ENCODE measurements at places on chromosomes 3 and 15.

GRCh38 chr15:89976246-89976600 is 24.9 kb upstream of the ZNF710 start:
- no peak for DNase-seq

DNA sequence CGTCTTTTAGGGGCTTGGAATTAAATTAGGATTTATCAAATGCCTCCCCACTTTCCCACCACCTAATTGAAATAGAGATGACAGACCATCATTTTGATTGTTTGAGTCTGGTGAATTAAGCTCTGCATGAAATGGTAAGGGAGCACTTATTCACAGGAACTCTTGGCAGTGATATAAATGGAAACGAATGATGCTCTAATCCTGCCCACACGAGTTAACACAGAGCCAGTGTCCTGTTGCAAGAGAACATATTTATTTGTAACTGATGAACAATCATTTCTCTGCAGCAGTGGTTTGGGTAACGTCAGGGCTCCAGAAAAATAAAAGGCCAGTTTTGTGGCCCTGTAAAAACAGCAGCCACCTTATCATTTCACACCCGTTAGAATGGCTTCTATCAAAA is 163.3 kb downstream of the FEZF2 start:
- no peak for DNase-seq

DNA sequence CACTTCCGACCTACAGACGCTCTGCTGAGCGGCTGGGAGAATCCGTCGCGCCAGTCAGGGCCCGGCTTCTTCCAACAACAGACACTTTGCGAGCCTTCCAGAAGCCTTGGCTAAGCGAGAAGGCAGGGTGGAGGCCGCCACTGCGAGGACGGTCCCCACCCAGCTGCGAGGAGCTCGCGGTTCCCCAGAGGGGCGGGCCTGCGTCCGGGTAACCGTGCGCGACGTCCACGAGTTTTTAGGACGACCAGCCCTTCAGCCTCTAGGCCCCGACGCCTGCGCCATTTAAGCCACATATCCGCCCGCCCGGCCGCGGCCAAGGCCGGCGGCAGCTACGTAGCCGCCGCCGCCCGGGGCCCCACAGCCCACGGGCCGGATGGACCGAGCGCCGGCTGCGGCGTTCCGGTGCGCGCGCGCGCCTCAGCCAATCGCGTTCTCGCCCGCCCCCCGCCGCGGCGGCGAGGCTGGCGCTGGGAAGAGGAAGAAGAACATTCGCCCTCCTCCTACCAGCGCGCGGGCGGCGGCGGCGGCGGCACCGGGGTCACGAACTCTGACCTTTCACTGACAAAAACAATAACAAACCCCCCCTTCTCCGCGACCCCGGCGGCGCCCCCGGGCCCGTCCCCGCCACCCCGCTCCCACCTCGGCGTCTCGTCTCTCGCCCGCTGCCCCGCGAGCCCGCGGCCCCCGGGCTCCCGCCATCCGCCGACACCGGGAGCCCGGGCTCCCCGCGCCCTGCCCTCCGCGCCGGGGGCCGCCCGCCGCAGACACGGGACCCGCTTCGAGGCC is at the start of gene NR2C2:
Gene NR2C2, plus strand, starts transcription at position 484 of the 786 bp plus-strand sequence. CDS start 56,332 bp downstream, outside the sequence.
- DNase-seq: peak; percentile 80

- DNase-seq: peak; percentile 52
Measured at GRCh38 chr3:33636125-33636850, 81.8 kb downstream of the CLASP2 start.

GRCh38 chr3:143064777-143065176 is 54.8 kb upstream of the CHST2 start:
- DNase-seq: no peak

GRCh38 chr15:69786136-69786701 is 311.5 kb downstream of the TLE3 start:
- no peak for DNase-seq

DNA sequence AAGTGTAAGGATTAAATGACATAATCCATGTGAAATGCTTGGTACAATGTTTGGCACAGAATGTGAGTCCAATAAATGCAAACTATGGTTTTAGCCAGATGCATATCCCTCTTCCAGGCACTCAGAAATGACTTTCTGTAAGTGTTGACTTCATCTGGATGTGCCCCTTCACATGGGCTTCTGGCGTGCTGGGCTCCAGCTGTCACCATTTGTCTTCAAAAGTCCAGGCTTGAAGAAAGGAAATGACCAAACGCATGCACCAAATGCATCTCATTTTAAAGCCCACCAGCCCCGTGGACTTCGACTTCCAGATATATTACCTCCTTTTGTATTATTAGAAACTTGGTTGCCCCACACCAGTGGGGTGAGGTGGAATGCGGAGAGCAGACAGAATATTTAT is 23.7 kb downstream of the CRYGS start:
- no peak for DNase-seq

GRCh38 chr15:71325481-71325880 is 210.2 kb downstream of the THSD4 start:
- DNase-seq: no peak

- DNase-seq: no peak
Measured at GRCh38 chr3:8579096-8579495, 65.5 kb downstream of the SSUH2 start.

DNA sequence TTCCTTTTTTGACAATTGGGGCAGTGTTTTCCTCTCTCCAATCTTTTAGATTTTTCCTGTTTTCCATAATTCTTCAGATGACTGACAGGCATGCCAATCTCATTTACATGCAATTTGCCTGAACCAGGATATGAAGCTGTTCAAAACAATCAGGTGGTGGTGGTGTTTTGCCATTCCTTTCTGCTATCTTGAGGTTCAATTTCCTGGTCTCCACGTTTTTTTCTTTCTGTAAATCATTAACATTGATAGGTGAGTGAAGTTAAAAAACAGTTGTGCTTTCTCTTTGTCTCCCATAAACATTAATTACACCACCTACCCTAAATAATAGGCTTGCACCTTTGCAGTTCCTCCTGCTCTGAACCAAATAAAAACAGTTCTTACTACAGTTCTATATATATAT is 49.1 kb downstream of the C2CD4A start:
- no peak for DNase-seq

GRCh38 chr3:35505772-35506171 is 133.6 kb upstream of the ARPP21 start:
- no peak for DNase-seq

DNA sequence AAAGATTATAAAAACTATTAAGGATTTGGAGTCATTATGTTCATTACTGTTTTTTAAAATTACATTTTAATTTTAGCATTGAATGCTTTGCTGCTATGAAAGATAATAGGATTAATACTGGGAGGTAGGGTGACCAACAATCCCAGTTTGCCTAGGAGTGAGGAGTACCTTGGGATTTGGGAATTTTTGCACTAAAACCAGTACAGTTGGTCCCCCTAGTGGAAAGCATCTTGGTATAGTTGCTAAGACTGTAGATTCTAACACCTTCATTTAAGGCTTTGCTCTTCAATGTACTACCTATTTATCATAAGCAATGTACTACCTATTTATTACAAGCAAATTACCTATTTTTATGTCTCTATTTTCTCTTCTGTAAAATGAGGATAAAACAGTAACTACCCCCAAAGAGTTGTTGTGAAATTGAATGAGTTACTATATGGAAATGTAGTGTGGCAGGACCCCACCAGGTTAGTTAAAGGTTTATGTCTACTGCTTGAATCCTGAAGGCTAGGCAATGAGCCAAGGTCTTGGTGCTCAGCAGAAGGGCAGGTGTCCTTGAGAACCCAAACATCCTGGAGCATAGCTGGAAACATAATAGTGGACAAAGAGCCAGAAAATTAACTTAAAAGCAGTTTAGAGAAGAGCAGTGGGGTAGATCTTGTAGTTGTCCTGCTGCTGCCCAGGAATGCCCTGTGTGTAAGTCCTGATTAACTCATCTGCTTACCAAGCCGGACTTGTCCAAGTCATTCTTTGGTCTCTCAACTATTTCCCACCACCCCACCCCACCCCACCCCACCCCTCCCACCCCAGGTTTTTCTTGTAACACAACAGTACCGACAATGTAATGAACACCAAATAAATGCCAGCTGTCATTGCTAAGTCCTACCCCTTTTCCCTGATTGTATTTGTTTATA is 49.2 kb upstream of the NMD3 start:
- no peak for DNase-seq

DNA sequence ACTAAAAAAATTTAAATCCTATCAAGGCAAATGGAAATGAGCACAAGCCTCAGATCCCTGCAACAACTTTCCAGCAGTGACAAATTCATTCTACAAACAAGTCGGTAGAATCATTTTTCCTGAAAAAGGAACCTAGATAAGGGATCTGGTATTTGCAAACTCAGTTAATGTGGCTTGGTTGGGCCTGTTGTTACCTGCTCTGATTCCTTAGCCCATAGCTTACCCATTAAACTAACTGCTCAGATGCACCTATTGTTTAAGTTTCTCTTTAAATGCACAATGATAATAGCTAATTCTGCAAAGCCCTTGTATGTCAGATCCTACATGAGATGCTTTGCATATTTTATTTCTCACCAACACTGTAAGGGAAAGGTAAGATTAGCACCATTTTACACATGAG is 377.4 kb upstream of the RGMA start:
- no peak for DNase-seq

DNA sequence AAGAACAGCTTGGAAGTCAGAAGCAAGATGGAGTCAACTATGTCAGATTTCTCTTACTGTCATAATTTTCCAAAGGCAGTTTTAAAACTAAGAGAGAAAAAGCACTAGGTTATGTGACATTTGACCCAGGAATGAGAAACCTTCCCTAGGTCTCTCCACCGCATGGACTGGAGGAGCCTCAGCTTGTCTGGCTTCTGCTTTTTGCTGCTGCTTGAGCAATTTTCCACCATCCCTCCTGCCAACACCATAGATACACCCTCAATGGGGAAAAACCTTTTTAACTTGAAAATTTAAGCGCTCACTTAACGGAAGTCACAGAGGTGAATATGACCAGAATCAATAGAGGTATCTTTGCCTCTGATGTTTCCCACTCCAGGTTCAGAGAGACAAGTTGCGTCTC is 17.8 kb upstream of the IREB2 start:
- no peak for DNase-seq

DNA sequence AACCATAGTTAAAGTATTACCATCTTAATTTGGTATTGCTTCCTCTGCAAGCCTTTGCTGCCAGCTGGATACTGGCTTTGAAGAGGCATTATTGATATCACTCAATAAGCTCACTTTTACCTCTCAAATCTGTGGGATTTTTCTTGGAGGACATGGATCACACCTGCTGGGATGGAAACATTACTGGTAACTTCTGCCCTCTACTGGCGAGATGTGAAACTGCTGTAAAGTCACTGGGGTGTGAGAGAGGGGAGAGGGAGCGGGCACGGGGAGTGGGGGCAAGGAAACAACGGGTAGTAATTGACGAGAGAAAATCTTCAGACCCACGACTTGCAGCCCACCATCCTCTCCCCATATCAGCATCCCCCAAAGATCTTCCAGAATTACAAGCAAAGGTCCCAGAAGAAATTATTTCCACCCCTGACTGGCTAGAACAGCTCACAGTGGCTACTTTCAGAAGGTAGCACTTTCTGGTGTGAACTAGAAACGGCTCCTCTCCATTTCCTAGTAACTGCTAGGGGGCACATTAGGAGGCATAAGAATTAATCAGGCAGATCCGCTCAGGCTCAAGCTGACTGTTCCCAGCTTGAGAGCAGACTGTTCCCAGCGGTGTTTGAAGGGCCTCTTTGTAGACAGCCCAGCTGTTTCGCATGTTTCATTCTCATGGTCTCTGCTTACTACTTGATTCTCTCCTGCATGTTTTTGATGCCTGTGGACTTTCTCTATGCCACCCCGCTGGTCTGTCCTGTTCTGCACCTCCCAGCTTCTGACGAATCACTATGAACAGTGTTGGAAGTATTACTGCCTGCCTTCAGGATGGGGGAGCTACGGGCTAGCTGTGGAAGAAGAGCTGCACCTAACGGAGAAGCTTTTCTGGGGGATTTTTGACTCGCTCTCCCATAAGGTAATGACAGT is 230.4 kb upstream of the CHRM5 start:
- peak; percentile 57 for DNase-seq

- DNase-seq: no peak
Measured at GRCh38 chr3:61857297-61857696, 295.9 kb downstream of the PTPRG start.

- DNase-seq: peak; percentile 20
Measured at GRCh38 chr3:115239717-115240116, 92.6 kb upstream of the ZBTB20 start.

- no peak for DNase-seq
Measured at GRCh38 chr3:12455740-12456139, 28.5 kb upstream of the TSEN2 start.

DNA sequence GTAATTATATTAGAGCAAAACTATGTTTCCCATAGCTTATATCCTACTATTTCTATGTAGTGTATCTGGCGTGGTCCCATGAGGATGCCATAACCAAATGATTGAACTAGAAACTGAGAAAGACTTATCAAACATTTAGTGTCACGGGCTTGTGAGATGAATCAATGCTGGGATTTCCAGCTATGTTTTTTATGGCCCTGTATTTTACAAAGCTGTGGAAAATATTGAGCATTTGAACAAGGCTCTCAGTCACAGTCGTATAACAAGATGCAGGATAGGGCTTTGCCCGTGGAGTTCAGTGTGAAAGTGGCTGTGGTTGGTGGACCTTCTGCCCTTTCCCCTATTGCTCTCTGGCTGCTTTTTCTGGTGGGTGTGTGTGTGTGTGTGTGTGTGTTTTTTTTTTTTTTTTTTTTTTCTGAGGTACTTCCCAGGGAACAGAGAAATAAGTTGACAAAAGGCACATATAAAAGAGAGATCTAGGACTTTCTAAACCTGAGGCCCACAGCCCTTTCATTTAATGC is 60.7 kb downstream of the CACNA1D start:
- DNase-seq: no peak

DNA sequence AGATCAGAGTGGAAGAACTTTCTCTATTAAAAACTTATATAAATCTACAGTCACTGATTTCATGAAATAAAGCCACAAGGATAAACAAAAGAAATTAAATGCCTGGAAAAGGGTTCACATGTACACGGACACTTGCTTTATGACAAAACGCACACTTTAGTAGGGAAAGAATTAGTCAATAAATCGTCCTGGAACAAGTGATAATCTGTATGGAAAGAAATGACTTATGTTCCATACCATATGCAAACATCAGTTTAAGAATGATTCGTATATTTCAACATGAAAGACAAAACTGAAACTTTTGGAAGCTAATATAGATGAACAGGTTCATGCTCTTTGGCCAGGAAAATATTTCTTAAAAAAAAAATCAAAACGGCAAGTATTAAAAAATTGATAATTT is 40.2 kb downstream of the MEF2A start:
- DNase-seq: no peak

GRCh38 chr15:61158504-61159407 is 70.3 kb downstream of the RORA start:
- DNase-seq: no peak

DNA sequence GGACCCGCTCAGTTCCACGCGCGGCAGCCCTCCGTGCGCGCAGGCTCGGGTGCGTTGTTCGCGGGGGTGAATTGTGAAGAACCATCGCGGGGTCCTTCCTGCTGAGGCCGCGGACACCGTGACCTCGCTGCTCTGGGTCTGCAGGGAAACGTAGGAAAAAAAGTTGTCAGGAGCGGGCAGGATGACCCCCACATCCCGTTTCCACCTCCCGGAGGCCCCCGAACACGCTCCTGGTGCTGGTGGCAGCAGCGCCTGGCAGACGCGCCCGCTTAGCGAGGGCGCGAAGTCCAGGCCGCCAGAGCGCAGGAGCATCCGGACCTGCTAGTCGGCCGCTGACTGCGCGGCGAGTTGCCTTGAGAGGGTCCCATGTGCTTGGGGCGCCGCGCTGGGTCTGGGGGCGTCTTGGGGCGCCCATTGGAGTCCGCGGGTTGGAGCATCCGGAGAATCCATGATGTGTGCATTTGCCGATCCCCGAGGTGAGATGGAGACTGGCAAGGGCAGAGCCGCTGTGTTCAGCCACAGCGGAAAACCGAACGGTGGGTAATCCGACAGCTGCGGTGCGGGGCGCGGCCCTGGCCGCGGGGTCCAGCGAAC is 520 bp downstream of the GREM1 start:
- DNase-seq: no peak

All from HEK293T (cell line).